K562 (cell line): ENCODE measurements at places on chromosomes 3 and 15. TPM values are rescaled to one million over a fixed set of nuclear protein-coding genes. Genes with fewer than 3 reads are reported as not detected.

- no peak for DNase-seq
Measured at GRCh38 chr3:49721596-49721895, 2.1 kb upstream of the AMIGO3 start.

DNA sequence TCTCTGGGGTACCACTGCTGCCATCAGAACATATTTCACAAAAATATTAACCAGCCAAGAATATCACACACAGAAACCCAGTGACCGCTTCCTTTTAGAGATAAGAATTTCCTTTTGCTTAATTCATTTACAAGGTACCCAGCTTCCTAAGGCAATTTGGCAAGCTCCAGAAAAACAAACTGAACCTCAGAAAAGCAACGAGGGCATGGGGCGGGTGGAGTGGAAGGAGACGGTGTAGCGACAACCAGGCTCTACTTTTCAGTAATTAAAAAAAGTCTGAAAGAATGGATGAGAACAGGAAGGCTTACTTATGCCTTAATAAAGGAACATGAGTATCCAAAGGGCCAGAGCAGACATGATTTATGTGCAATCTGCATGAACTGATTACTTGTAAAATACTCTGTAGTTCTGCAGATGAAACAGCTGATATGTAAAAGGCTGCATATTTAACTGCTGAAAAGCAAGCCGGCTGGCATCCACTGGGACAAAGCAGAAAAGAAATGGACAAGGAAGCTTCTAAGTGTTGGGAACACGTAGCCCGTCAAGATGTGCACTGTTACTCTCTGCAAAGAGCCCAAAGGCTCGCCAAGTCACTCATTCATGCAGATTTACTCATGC lies 18.6 kb downstream of the RFTN1 start:
- no peak for DNase-seq

- no peak for DNase-seq
Measured at GRCh38 chr3:170732660-170733245, 137.2 kb downstream of the RPL22L1 start.

GRCh38 chr3:114608293-114608692 lies 314.5 kb downstream of the TIGIT start:
- no peak for DNase-seq

DNA sequence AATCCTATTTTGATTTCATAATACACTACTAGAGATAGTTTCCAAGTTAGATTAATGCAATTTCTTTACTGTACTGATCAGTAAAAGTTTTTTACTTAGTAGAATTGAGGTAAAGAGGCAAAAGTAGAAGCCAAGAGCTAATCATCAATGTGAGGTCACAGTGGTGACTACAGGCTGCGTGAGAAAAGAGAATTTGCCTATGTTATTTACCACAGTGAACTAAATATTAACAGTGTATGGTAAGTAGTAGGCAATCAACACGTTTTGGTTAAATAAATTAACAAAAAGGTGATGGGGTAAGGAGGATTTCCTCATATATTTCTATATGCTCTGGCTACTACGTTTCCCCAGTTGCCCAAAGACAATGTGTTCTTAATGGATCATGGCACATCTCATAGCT lies 202.2 kb upstream of the CMC1 start:
- no peak for DNase-seq

- DNase-seq = no peak
Measured at GRCh38 chr3:118755253-118755801, 279.3 kb downstream of the IGSF11 start.

- DNase-seq = no peak
Measured at GRCh38 chr3:195836476-195837135, 24.9 kb upstream of the MUC4 start.

The FILIP1L gene
- total RNA-seq = 1.6 TPM in 2 replicates

The TTC21A gene
- 1.4 and 1.7 TPM in 2 replicates for total RNA-seq
